CD4-positive, alpha-beta T cell treated with Interleukin-4 for 4 hours (primary cell): ENCODE measurements at places on chromosomes 5 and 9.

DNA sequence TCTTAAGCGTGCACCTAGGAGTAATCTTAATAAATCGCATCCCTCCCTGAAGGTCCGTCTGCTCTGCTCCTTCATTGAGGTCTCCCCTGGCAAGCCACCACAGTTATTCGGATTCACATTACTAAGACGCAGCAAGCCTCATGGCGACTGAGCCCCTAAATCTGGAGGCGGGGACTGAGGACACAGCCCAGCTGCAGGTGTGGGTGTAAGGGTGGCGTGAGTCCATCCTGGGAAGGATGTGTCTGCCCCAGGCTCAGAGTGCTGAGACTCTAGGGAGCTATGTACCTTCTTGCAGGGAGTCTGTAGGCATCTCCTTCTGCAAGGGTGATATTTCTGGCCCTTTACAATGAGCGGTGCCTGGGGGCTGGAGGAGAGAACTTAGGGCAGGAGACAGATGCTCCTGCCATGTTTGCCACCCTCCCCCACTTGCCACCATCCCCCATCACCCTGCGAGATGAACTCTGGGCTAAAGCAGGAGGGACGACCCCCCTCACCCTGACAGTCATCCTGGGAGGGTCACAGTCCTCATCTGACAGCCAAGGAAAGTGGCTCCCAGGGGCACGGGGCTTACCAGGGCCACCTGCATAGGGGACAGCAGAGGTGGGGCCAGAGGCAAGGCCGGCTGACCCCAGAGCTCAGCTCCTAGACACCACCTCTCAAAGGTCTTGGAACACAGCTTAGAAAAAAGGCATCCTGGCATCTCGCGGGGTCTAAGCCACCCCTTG lies 76.4 kb upstream of the FCN1 start:
- no peak for DNase-seq

DNA sequence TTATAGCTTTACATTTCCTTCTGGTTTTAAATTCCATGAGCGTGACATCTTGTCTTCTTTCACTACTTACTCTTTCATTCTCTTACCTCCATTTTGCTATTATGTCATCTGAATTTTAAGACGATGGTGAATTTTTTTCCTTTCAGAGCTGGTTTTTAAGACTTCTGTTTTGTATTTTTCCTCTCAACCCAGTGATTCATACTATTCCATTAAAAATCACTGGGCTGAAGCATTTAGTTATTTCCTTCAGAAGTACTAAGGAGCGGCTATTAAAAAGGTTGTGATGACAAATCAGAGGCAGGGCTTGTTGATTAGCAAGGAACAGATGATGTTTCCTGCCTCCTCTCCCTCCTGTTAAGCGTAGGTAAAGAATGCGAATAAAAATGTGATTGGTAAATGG lies 16.5 kb downstream of the AGXT2 start:
- DNase-seq, result no peak

GRCh38 chr5:131194725-131195124 lies 24.0 kb downstream of the LYRM7 start:
- no peak for DNase-seq

DNA sequence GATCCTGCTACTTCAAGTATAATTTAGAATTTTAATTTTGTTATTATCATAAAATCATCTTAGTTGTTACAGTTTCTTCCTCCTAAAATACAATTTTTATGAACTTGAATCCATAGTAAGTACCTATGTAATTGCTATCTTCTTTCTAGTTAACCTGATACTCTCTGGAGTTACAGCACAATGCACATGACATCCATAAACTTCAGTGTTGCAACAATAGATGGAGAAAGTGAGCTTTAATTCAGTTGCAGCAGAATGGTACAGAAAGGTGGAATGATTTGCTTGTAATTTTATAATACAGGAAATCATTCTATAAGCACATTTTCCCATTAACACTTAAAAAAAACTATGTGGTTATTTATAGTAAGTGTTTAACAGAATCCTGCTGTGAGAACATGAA lies 372.0 kb downstream of the CDH9 start:
- DNase-seq, result no peak

GRCh38 chr5:176596689-176597416 lies 13.1 kb downstream of the GPRIN1 start:
- DNase-seq, result peak; percentile 75

DNA sequence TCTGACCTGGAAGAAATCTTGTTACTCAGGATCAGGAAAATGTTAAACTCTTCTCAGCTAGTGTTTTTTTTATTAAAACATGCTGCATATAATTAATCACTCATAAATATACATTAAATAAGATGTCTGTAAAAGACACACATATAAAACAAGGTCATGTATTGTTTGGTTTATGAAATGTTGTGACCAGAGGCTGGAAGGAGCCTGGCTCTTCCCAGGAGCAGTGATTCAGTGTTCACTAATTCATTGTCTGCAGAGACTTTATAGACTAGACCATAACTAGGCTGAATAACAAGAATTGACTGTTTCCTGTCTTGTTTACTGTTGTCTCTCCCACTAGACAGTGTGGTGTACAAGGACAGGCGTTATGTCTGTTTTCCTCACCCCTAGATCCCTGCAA lies 49.1 kb upstream of the ANKRD55 start:
- no peak for DNase-seq

DNA sequence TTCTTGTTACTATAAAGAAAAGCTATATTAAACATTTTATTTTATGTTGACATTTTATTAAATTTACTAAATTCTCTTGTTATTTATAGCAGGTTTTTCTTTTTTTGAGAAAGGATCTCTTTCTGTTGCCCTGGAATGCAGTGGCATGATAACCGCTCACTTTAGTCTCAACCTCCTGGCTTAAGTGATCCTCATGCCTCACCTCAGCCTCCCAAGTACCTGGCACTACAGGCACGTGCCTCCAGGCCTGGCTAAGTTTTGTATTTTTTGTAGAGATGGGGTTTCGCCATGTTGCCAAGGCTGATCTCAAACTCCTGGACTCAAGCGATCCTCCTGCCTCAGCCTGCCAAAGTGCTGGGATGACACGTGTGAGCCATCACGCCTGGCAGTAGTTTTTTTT lies 280.2 kb upstream of the C9orf72 start:
- DNase-seq, result no peak

DNA sequence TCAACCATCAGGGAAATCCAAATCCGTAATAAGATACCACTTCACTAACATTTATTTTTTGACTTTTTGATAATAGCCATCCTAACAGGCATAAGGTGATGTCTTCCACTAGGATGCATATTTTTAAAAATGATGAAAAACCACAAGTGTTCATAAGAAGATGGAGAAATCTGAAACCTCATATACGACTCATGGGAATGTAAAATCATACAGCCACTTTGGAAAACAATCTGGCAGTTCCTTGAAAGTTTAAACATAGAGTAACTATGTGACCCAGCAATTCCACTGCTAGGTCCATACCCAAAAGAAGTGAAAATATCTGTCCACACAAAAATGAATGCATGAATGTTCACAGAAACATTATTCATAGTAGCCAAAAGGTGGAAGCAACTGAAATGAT lies 431.0 kb downstream of the ENC1 start:
- DNase-seq, result no peak

DNA sequence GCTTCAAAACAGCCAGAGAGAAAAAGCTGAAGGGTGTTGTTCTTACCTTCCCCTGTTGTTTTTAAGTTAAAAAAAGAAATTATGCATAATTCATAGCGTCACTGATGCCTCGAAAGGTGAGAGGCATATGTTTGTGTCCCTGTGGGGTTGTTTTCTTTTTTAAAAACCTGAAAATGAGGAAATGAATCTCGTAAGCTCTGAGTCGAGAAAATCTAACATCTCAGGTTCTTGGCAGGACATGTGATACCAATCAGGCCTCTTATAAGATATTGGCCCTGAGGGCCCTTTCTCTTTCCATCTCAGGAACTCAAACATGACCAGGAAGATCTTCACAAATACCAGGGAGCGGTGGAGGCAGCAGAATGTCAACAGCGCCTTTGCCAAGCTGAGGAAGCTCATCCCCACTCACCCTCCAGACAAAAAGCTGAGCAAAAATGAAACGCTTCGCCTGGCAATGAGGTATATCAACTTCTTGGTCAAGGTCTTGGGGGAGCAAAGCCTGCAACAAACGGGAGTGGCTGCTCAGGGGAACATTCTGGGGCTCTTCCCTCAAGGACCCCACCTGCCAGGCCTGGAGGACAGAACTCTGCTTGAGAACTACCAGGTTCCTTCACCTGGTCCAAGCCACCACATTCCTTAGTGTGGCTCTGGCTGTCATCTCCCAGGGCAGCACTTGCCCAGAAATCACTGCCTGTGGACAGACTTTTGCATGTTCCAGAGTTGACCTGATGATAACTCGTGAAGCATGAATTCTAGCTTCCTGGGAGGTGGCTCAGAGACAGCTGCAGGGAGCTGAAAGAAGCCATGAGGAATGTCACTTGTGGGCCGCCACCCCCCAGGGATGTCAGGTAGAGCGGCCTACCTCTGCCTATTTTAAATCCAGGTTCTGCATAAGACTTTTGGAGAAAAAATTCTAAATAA lies at the start of gene TAL2:
TAL2 (plus strand) TSS at position 274 of the 921 bp plus-strand sequence; CDS start at position 314, 40 bp downstream.
- DNase-seq, result no peak

- no peak for DNase-seq
Measured at GRCh38 chr9:32136700-32137339, 247.6 kb upstream of the ACO1 start.

- no peak for DNase-seq
Measured at GRCh38 chr5:128844354-128844923, 120.8 kb upstream of the SLC27A6 start.
